ENCODE measurements at places on chromosomes 11 and 22.

DNA sequence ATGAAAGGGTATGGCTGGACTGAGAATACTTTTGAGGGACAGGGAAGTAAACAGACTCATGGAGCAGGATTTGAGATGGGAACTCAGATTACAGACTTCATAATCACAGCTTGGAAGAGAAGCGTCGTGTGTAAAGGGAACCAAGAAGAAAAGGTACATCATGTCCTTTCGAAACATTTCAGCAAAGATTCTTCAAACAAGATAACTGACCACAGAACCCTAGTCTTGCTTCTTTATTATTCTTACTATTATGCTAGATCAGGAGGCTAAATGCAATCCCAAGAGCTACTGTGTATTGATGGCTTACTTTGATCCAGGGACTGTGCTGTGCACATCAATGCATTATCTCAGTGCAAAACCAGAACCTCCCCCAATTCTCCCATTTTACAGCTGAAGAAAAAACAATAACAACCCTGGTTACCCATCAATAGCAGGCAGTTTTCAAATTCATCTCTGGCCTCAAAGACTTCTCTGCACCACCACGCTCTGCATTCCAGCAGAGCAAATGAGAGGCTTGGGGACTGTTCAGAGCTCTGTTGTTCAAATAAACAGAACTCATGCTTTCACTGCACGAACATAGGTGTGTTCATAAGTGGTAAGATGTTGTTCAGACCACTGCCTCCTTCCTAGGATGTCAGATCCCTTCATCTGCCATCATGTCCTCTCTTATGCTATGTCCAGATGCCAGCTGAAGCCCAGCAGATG, 104.8 kb upstream of the NAV2 start:
- DNase-seq, result no peak

DNA sequence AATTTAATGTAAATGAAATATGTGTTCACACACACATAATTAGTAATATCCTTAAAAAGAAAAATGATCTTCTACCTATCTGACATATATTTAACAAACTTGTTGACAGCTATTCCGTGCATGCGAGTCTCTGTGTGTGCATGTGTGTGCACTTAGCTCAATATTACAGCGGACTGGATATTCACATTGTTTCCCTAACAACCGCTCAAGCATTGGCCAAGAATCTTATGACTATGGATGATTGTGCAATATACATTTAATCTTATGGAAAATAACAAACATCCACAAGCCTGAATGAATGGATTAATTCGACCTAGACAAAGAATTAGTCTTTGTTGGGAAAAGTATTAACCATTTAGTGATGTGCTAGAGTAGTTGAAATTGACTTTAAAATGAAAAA, 1078.6 kb downstream of the LRRC4C start:
- DNase-seq, result no peak

- DNase-seq, result no peak
Measured at GRCh38 chr11:6559369-6559768, 44.0 kb downstream of the RRP8 start.

GRCh38 chr11:85889108-85889507, 33.9 kb downstream of the CCDC83 start:
- no peak for DNase-seq

DNA sequence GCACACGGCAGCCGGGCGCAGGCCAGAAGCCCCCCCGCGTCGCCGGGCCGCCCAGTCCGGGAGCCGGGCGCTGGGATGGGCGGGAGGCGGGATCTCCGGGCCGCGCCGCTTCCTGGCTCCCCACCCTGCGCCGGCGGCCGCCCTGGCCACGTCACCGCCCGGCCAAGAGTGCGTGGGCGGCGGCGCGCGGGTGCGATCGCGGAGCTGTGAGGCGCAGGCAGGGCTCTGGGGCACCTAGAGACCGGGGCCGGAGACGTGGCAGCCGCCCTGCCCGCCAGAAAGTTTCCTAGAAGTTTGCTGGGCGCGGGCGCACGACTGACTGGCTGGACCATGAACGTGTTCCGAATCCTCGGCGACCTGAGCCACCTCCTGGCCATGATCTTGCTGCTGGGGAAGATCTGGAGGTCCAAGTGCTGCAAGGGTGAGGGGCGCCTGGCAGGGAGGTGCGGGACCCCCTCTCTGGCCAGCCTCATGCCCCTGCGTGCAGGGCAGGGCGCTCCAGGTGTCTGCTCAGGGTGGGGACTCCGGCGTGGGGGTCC, at the start of gene KDELR3:
KDELR3 (plus strand) TSS at position 193 of the 539 bp plus-strand sequence; CDS start at position 331, 138 bp downstream.
- peak; percentile 35 for DNase-seq

DNA sequence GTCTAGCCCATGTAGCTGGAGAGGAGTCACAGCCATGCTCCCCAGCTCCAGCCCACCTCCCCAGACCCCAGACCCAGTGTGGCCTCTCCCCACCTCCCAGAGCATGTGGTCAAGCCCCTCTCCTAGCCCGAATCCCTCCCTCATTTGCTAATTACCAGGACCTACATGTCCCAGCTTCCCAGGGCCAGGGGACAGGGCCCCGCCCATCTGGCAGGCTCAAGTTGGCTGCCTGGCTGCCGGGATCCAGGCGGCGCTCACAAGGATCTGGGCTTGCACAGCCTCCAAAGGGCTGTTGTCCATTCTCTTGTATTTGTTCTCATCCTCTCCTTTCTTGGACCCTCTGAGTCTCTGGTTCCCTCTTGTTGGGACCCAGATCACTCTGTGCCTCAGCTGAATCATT, 4.6 kb upstream of the MIF start:
- no peak for DNase-seq

Measured in CD4-positive, alpha-beta T cell treated with Interleukin-21 for 1 hour (primary cell).